ENCODE measurements at places on chromosomes 12 and 14.

DNA sequence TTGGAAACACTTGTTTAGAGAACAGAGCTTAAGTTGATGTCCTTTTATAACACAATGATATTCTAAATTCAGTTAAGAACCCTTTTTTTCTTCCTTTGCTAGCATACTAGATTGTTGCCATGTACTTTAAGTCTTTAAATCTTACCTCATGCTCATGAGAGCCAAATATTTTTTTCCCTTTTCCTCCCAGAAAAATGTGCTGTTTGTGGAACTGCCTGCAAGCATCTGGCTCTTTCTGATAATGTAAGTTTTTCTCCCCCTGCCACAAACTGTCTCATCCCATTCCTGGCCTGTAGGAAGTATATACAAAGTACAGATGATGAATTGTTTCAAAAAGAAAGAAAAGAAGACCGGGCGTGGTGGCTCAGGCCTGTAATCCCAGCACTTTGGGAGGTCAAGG lies 5.3 kb downstream of the RNF212B start:
- DNase-seq: no peak

DNA sequence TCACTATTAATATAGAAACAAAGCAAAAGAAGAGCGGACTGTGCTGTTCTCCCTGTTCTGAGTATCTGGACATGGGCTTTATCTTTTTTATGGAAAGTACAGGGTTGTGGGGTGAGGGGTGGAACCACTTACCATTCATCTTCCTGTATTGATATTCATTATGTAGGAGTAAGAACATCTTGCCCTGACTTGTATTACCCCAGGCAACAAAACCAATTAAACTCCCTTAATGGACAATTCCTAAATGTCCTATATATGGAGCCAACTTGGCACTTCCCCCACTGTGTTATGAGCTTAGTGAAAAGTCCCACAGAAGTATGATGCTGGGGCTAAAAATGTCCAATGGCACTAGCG lies 139.9 kb upstream of the KRR1 start:
- no peak for DNase-seq

DNA sequence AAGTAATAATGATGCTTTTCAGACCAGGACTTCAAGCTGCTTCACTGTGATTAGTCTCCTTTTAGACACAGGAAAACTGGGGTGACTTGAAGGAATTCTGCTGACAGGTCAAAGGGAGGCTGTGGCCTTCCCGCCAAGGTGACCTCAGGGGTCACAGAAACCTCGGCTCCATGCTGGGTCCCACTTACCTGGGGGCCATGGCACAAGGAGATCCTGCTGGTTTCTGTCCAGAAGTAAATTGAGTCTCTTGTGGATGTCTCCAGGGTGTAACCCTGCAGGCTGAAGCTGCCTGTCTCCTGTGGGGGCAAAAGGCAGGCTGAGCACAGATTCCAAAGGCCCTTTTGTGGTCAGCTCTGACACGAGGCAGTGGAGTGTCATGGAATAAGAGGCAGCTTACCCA lies 138.7 kb upstream of the MED13L start:
- no peak for DNase-seq

DNA sequence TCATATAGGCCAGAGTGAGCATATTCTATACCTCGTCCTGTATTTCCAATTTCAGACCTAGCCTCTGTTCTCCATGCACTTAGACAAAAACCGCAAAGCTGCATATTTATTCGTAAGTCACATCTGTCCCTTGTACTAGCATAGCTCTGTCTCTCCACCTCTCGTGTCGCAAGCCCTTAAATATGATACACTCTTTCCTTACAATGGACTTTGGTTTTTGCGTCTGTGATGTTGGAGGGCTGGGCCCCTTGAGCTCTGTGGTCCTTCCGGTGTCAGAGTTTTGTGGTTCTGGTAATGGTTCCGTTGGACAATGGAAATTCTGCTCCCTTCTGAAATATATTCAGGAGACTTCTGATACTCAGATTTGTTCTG lies 11.3 kb downstream of the PRKCH start:
- no peak for DNase-seq

DNA sequence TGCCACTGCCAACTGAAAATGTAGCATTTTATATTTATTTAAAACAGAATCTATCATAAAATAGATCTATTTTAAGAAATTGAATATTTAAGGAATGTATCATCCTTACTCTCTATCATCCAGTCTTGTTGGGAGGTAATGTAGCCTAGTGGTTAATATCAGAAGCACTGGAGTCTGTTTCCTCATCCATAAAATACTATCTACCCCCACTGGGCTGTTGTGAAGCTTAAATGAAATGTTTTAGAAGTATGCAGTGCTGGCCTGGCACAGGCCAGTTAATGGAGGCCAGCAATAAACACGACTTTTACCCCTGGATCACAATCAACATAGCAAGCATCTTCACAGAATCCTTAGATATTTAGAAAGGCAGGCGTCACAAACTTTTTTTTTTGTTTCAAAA lies 188.0 kb downstream of the CAND1 start:
- DNase-seq: no peak

GRCh38 chr12:72272091-72272661 lies at the start of gene TRHDE:
Gene TRHDE, plus strand, starts transcription at chr12:72272370. Its CDS starts 274 bp downstream, at chr12:72272644.
- no peak for DNase-seq

DNA sequence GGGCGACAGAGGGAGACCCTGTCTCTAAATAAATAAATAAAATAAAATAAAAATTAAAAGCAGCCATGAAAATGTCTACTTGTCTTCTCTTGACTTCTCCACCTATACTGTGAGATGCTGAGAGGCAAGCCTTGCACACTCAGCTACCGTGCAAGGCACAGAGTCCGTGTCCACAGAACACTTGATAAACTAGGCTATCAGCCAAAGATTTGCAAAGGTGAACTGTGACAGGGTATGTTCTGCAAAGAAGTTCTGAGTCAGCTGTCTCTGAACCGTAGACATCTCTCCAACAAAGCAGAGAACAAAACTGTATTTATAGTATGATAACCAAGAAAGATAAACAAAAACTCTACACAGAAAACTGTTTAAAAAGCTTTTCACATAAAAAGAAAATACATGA lies 35.5 kb downstream of the STXBP6 start:
- DNase-seq: no peak

GRCh38 chr14:51744372-51745130 lies 92.8 kb downstream of the FRMD6 start:
- no peak for DNase-seq

DNA sequence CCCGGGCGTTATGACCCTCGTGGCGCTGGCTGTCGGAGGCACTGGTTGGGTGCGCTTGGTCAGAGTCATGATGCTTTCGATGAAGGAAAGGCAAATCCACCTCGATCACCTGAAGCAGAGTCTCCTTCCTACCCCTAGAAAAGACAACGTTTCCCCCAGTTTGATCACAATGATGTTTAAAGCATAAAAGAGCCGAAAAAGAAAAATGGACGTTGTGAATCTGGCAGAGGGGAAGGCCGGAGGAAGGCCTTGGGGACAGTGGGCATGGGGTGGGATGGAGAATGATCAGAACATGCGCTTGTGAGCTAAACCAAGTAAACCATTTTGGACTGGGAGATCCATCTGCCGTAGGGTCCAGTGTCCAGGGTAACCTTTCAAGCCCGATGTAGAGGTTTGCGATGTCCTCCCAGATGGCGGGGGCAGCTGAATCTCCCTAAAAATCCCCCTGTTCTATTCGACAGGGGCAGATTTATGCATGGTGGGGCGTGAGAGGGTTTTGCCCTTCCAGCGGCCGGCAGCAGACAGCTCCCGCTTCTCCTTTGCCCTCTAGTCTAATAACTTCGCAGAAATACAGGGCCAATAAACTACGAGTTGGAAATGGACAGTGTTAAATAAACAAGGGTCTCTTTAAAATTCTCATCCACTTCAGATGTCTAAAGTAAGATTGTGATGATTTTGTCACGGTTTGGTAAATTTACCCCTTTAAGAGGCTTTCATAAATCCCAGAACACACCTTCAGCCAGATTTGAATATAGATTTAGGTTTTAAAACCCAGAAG lies 2.3 kb upstream of the OTX2 start:
- DNase-seq: no peak

DNA sequence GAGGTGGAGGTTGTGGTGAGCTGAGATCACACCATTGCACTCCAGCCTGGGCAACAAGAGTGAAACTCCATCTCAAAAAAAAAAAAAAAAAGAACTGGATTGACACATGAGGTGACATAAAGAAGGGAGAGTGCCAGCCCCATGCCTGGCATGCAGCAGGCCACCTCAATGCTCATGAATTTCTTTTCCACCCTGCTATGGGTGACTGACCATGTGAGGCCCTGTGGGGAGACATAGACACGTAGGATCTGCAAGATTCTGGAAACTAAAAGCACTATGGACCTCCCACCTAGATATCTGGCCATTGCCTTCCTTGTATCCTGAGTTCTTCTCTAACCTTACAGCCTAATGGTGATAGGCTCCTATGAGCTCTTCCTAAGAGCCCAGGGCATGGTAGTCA lies 5.6 kb upstream of the ACTN1 start:
- no peak for DNase-seq

GRCh38 chr14:100988011-100988410 lies 84.5 kb upstream of the RTL1 start:
- DNase-seq: no peak

- DNase-seq: no peak
Observed at GRCh38 chr12:131060011-131060703, 106.5 kb downstream of the ADGRD1 start.

GRCh38 chr12:13061377-13061776 lies 17.2 kb downstream of the FAM234B start:
- DNase-seq: no peak

DNA sequence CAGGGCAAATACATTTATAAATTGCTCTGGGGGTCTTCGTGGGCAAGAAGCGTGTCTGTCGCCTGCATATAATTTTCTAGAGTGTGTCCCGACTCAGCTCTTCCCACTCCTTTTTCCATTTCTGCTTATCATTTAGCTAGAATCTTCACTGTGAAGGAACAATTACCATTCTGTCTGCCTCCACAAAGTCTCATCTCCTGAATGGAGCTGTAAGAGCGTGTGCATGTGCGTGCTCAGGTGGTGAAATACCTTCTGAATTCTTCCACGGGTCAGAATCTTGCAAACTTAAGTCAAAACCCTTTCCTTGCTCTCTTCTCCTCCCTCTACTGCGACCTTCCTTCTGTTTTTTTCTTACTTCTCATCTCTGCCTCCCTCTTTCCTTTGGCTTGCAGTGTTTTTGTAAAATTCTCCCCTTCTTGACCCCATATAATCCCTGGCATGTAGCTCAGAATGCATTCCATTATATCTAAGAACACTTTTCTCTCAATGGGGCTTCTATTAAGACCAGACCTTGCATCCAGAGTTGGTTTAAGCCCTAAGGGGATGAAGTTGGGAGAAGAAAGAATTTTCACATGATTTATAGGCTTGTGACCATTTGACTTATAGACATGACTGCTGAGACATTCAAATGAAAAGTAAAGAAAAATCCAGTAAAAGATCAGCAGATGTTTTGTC lies 25.0 kb upstream of the GSG1 start:
- DNase-seq: no peak

DNA sequence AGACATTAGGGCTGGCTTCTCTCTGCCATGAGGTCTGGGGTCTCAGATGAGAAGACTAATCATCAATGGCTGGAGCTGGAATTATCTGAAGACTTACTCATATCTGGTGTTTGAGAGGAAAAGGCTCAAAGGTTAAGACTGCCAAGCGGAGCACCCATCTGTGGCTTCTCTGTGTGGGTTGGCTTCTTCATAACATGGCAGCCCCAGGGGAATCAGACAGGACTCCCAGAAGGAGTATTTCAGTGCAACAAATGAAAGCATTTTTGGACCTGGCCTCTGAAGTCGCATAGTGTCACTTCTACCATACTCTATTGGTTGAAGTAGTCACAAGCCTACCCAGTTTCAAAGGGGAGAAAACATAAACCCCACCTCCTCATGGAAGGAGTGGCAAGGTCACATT lies 171.8 kb upstream of the KRR1 start:
- DNase-seq: no peak

DNA sequence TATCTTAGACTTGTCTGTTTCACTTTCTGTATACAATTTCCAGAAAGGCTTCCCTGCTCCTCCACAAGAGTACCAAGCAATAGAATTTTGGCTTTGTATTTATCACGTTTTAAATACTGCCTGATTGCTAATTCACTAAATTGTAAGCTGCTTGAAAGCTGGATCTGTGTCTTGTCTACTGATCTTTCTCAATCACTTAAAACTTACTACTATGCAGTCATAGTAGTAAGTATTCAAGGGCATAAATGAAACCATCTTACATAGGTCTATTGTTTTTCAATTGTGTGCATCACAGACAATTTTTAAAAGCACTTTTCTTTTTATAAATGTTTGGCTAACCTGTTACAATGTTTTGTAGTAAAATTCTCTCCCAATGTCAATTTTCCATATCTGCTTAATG lies 1.2 kb upstream of the GLIPR1L2 start:
- no peak for DNase-seq

GRCh38 chr12:62841846-62842245 lies 93.1 kb downstream of the PPM1H start:
- no peak for DNase-seq

- DNase-seq: no peak
Observed at GRCh38 chr14:96105089-96105925, 66.1 kb downstream of the C14orf132 start.

GRCh38 chr12:2334271-2334670 lies 281.5 kb downstream of the CACNA1C start:
- DNase-seq: no peak

GRCh38 chr14:93010130-93010499 lies 87.2 kb downstream of the CHGA start:
- no peak for DNase-seq

GRCh38 chr12:96901175-96901574 lies 5.9 kb upstream of the NEDD1 start:
- no peak for DNase-seq

DNA sequence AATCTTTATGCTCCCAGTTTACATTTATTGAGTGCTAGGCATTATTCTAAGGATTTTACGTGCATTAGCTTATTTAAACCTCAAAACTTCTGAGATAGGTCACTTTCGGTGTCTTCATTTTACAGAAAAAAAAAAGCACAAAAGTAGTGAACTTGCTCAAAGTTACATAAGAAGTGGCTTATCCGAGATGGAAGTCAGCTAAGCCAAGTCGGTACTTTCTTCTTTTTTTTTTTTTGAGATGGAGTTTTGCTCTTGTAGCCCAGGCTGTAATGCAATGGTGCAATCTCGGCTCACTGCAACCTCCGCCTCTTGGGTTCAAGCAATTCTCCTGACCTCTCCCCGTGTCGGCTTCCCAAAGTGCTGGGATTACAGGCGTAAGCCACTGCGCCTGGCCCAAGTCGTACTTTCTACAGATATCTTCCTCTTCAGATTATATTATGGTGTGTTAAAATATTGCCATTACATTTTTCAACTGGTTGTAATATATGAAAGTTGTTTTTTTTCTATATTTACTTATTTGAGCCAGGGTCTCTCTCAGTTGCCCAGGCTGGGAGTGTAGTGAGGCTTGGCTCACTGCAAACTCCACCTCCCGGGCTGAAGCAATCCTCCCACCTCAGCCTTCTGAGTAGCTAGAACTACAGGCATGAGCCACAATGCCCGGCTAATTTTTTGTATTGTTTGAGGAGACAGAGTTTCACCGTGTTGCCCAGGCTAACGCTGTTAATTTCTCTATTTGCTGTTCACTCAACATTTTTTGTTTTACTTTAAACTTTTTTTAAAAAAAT lies 8.9 kb downstream of the DPPA3 start:
- no peak for DNase-seq

Measured in stimulated activated CD8-positive, alpha-beta memory T cell treated with anti-CD3 and anti-CD28 coated beads, Interleukin-15, amount 100 ng/mL, for 48 hours (primary cell).